Naive thymus-derived CD8-positive, alpha-beta T cell (primary cell): ENCODE measurements at places on chromosomes 1 and 21.

- no peak for DNase-seq
These were observed 48.2 kb upstream of the VANGL1 start for GRCh38 chr1:115593365-115594259.

- DNase-seq: no peak
These were observed 278.9 kb downstream of the TGFB2 start for GRCh38 chr1:218624052-218624451.

DNA sequence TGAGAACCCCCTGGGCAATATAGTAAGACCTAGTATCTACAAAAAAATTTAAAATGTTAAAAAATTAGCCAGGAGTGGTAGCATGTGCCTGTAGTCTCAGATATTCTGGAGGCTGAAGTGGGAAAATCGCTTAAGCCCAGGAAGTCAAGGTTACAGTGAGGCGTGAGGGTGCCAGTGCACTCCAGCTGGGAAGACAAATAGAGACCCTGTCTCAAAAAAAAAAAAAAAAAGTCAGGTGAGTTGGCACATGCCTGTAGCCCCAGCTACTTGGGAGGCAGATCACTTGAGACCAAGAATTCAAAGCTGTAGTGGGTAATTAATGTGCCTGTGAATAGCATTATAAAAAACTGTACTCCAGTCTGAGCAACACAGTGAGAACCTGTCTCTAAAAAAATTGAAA, 4.6 kb downstream of the BECN2 start:
- no peak for DNase-seq

GRCh38 chr1:27372808-27373690, 1.6 kb downstream of the FCN3 start:
- no peak for DNase-seq

GRCh38 chr1:83750201-83750600, 248.7 kb downstream of the TTLL7 start:
- DNase-seq: no peak

DNA sequence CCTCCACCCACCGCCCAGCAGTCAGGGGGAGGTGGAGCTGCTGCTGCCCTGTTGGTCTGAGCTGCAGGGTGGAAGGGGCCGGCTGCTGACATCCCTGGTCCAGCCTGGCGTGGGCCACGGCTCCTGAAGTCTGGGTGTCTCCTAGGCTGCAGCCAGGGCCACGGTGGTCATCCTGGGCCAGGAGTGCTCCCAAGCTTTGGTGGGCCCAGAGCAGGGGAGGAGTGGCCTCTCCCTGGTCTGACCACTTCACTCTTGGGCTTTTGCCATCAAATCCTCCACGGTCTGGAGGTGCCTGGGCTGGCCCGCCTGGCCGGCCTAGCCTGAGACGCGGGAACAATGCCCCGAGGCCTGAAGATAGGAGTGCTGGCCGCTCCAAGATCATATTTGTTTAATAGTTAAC, 5.8 kb downstream of the PRDM16 start:
- DNase-seq: no peak

DNA sequence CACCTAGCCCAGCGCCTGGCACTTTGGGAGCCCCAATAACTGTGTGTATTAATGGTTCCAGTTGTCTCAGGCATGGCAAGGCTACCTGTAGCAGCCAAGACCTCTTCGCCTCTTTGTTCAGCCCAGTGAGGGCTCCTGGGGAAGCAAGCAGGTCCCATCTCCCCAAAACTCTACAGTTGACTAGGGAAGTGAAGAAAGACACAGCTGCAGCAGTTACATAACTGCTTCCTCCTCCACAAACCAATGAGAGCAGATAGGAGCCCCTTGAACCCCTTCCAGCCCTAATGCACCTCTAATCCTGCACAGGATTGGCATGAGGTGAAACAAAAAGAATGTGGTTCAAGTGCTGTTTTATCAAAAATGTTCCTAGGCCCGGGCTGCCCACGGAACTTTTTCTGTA, 100.5 kb downstream of the SYF2 start:
- no peak for DNase-seq

- DNase-seq: no peak
These were observed 1.8 kb upstream of the LIN9 start for GRCh38 chr1:226310637-226311195.

DNA sequence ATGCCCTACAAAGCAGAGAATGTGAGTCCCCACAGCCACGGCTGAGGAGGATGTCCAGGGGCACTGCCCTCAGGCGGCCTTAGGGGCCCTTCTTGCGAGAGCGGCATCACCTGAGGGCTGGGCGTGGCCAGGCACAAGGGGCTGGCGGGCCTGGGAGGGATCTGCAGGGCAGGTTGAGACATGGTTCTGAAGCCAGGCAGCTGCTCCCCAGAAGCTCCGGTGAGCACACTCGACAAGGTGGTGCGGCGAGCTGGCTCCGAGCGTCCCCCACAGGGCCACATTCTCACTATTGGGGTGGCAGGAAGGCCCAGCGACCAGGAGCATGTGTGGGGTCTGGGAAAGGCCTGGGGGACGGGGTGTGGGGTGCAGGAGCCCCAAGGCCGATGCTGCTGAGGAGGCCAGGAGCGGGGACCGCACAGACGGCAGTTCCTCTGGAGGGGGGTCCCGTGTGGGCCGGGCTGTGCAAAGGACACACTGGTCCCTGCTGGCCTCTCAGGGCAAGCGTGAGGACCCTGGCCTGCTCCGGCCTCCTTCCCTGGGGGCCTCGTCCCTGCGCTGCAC, 47.2 kb downstream of the MORN1 start:
- DNase-seq: no peak

DNA sequence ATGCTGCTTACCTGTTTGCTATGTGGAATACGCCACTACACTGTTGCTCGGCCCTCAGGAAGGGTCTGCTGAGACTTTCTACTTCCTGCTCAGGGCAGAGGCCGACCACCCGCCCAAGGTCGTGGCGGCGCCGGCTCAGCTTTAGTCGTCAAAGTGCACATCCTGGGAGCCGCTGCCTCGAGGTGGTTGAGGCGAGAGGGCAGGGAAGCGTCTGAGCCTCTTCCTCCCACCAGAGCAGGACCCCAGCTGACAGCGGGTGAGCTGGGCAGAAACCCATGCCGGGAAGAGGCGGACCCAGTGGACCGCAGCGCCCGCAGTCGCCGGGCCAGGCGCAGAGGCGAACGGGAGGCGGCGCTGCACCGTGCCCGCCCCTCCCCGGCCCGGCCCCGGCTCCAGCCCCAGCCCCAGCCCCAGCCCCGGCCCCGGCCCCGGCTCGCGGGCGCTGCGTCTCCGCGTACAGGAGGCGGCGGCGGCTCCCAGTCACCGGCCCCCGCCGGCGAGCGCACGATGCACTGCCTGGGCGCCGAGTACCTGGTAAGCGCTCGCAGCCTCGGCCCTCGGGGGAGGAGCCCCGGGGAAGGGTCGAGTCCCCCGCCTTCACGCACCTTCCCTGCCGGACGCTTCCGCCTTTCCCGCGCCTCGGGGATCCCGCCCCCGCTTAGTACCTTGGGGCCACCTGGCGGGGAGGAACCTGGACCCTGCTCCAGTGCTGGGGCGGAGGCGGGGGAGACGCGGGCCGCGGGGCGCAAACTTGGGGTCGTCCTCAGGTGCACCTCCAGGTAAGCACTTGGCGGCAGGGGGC, at the start of gene SLC44A3:
Gene SLC44A3, plus strand, starts transcription at position 413 of the 802 bp plus-strand sequence. Its CDS starts 95 bp downstream, at position 508.
- no peak for DNase-seq

- no peak for DNase-seq
These were observed 49.9 kb downstream of the COL6A1 start for GRCh38 chr21:46031484-46031883.

- DNase-seq: no peak
These were observed 1.7 kb downstream of the KCNK1 start for GRCh38 chr1:233615571-233615970.

- DNase-seq: no peak
These were observed 28.0 kb downstream of the AGPAT3 start for GRCh38 chr21:43892984-43893535.

DNA sequence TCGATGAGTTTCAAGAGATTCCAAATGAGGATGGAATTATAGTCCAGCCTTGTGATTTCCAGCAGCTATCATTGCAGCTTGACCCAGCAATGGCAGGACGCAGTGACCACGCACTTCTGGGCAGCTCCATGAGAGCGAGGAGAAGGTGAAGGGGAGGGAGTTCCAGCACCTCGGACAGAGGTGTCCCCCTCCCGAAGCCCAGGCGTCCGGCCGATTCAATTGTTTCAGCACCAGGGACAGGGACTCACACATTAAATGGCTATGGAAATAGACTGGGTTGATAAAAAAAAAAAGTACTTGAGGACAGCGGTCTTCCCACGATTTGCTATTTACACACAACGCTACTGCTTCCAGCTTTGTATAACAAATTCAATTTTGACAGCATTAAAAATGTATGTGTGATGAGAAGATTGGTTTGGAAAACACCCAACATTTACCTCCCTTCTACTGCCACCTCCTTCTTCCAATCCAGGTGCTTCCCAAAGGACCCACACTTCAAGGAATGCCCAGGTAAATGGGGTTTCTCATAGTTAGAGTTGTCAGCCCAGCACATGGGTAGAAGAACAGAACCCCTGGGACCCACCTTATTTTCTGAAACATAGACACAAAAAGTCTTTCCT, 71.8 kb downstream of the DISP3 start:
- no peak for DNase-seq

DNA sequence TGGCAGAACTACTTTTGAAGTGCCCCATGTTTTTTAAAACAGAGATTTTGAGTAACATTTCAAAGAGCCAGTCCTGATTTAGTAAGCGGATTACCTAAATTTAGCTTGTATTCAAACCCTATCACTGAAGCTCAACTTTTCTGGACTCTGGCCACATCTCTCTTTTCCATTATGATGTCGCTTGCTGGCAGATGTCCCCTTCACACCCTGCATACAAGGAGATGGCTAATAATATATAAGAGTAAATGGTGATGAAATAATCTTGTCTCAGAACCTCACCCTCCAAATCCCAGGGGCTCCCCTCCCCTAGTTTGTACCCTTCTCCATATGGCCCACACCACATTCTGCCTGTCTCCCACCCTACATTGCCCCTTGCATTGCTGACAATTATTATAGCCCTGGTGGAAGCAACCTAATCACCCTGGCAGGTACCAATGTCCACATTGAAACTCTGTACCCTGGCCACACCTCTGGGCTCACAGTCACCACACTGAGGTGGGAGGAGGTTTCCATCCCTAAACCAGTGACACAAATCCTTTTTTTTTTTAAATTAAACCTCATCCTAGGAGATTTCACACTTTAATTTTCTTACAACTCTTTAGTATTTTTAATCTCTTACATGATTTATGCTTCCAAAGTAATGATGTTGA, 106.0 kb upstream of the SYT6 start:
- no peak for DNase-seq

DNA sequence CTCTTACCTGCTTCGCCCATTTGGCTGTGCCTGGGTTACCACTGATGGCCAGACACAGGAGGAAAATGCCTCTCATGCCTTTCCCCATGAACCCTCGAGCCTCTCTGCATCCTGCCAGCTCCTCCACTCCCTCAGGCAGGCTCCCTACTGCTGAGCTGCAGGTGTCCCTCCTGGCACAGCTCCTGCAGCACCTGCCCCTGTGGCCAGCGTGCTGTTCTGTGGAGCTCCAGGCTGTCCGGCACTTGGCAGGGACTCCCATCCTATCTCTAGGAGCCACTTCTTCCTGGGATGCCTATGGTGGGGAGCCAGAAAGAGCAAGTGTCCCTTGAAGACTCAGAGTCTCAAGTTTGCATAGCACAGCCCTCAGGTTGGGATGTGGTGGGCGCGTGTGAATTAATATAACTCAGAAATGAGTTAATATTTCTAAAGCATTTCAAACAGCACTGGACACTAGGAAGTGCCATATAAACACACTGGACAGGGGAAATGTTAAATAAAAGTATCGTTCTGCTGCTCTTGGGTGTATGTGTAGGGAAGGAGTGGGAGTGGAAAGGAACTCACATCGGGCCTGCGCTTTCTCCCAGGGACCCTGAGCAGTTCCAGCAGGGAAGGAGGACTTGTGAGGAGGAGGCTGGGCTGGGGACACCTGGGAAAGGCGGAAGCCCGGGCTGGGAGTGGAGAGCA, 2.7 kb downstream of the LRRC71 start:
- DNase-seq: no peak

GRCh38 chr21:31213787-31214186, 130.3 kb downstream of the TIAM1 start:
- peak; percentile 40 for DNase-seq

DNA sequence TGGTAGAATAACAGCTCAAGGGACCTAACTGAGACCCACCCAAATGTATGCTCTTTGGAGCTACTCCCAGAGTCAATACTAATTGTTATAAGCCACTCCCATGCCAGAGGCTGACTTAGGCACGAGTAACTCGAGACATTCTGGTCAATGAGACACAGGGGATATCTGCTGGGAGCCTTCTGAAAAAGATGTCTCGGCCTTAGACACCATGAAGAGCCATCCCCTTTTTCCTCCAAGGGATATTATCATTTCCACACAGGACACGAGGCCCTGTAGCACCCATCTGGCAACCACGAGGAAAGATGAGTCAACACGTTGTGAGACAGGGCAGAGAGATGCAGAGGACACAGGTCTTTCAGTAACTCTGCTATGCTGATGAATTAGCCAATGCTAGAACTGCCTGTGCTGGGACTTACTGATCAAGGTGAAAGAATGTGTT, 30.7 kb downstream of the ITPKB start:
- DNase-seq: no peak

DNA sequence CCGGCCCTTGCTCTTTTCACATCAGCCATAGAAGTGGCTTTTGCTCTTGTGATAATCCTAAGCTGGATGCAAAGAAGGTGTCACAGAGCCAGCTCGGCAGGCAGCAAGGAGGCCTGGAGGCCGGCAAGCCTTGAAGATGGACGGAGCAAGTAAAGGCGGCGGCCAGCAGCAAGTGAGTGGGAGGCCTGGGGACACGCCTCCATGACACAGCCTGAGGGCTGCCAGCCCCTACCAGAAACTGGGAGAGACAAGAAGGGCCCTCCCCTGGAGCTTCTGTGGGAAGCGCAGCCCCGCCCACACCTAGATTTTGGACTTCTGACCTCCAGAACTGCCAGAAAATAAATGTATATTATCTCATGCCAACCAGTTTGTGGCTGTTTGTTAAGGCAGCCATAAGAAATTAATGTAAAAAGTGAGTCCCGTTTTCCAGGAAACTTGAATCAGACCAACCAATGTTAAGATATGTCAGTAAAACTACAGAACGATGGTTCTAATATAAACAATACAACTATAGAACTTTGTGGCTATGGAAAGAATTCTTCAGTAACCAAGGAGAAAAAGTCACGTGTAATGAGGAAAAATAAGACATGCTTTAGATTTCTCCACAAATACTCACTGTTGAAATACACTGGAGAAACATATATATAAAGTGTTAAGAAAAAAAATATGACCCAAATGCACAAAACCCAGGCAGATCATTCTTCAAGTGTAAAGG, 49.9 kb downstream of the BACE2 start:
- DNase-seq: no peak
